ENCODE measurements at places on chromosomes 1 and 21. TPM values are rescaled to one million over a fixed set of nuclear protein-coding genes. Genes with fewer than 3 reads are reported as not detected.

DNA sequence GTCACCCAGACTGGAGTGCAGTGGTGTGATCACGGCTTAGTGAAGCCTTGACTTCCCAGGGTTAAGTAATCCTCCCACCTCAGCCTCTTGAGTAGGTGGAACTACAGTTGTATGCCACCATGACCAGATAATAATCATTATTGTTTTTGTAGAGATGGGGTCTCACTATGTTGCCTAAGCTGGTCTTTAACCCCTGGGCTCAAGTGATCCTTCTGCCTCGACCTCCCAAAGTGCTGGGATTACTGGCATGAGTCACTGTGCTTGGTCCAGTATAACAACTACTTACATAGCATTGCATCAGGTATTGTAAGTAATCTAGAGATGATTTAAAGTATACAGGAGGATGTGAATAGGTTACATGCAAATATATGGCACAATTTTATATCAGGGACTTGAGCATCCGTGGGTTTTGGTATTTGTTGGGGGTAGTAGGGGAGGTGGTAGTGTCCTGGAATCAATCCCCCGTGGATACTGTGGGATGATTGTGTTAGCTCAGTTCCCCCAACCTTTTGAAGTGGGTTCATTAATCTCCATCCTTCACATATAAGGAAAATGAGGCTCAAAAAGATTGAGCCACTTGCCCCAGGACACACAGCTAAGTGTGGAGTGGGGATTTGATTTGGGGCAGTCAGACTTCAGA lies 61.4 kb upstream of the CNIH3 start:
- no peak for DNase-seq

GRCh38 chr21:30164796-30165195 lies 1.8 kb downstream of the CLDN17 start:
- DNase-seq = no peak

- no peak for DNase-seq
These were observed 9.0 kb downstream of the NSL1 start for GRCh38 chr1:212782422-212783154.

GRCh38 chr1:173056365-173056764 lies 5.6 kb upstream of the TNFSF18 start:
- no peak for DNase-seq

DNA sequence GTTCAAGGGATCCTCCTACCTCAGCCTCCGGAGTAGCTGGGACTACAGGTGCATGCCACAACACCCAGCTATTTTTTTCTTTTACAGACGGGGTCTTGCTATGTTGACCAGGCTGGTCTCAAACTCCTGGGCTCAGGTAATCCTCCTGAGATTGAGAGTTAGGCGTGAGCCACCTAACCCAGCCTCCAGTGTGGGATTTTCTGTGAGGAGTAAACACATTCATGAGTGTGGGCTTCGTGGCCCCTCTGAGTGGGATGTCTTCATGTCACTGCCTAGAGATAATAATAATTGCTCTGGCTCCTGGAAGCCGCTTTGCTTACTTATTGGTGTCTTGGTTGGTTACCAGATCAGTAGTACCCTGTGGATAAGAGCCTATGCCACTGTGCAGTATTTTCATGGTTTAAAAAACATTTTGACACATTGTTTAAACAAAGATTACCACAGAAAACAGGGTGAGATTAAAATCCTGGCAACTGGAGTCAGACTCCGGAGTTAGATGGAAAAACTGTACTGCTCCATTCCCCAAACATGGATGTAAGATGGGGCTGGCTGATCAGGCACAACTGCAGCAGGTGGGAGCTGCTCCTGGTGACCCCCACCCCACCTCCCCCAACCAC lies 159.1 kb upstream of the RAB4A start:
- no peak for DNase-seq

DNA sequence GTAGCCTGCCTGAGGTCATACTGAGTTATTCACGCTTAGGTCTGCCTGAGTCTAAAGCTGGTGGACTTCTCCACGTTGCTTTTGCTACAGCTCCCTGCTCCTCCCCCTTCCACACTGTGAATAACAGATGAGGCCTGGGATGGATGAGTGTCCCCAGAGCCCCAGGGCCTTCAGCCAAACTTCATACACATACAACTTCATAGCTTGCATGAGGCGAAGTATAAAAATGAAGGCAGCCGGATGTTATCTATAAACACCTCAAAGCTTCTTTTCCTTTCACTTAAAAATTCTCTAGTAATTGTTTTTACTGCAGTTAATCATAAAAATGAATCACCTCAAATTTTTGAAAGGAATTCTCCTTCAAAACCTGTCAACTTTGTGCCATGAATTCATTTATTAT lies 70.2 kb downstream of the DAB1 start:
- DNase-seq = no peak

DNA sequence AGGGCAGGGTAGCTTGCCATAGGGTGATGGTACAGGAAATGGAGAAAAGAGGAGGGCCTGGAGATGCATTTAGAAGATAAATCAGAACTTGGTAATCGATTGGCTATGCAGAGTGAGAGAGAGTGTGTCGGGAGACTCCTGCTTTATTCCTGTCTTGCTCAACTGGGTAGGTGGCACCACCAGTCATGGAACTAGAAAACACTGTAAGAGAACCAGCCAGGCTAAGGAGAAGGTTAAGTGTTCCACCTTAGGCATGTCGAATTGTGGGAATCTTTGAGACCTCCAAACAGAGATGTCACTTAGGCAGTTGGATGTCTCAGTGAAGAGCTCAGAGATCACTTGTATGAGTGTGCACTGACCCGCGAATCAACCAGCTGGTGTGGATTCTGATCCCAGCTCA lies 28.7 kb upstream of the RD3 start:
- DNase-seq = no peak

GRCh38 chr21:39849014-39849655 lies 18.1 kb upstream of the PCP4 start:
- no peak for DNase-seq

DNA sequence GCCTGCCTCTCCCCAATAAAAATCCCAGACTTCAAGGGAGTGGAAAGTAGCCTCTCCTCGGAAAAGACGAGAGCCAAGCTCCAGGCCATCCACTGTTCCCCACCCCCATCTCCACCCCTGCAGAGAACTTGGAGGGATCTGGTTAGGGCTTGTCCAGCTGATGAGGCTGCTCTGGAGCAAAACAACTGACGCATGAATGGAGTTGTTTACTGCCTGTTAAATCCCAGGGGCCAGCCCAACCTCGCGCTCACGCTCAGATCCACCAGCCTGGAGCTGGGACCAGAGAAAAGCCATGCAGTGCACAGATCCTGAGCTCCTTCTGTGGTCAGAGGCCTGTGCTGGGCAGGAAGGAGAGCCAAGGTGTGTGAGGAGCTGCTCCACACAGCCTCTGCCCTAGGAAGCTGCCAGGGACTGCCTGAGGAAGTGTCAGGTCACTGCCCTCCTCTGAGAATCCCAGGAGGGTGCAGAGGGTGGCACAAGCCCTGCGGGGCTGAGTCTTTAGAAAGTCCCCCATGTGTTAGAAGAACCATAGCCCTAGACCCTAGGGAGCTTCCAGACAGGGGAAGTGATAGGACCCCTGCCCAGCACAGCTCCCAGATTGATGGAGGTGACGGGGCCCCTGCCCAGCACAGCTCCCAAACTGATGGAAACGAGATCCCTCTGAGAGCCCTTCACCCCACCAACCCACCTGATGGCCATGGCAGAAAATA lies 109.0 kb upstream of the IPO9 start:
- peak; percentile 69 for DNase-seq

- no peak for DNase-seq
These were observed 146.1 kb upstream of the DPYD start for GRCh38 chr1:98066911-98067310.

GRCh38 chr1:91345395-91346005 lies 59.1 kb downstream of the HFM1 start:
- no peak for DNase-seq

DNA sequence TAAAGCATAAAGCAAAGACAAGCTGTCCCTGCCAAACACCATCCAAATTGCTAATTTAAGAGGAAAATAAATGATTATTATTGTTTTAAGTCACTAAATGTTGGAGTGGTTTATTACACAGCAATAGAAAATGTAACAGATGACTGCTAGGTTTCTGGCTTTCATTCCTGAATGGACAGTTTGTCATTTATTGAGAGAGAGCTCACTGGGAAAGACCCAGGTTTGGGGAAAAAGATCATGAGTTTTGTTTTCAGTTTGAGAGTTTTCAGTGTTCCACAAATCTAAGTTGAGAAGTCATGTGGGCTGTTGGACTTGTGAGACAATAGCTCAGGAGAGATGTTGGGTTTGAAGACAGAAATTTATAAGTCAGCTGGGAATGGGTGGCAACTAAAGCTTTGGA lies 5.4 kb downstream of the GPA33 start:
- DNase-seq = no peak

DNA sequence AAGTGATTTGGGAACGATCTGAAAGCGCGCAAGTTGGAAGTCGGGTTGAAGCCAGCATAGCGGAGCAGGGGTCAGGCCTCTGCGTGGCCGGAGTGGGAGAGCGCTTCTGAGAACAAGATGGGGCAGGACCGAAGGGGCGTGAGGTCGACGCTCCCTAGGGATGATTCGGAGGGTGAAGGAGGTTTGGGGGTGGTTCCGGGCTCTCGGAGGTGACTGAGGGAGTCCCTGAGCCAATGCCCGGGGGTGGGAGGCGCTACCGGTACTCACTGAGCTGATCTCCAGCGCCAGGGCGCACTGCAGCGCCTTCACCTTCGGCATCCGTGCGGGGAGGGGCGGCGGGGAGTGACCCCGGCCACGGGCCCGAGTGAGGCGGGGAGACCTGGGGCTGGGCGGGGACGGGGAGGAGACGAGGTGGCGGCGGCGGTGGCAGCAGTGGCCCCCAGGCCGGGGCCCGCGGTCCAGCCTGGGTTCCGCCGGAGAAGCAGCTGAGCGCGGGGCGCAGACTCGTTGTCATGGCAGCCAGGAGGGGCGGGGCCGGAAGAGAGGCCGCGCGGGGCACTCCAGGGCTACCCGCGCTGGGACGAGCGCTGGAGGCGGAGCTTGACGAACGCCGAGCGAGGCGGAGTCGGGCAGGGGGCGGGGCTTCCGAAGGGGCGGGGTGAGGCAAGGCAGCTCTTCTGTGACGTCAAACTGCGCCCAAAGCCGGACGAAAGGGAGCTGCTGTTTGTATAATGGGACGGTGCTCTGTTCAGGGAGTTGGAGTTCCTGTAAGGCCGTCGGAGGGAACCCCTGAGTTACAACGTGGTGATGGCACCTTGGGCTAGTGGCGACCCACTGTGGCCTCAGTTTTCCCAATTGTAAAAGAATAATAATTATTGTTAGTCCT lies at the start of gene SPATA6:
Gene SPATA6 (minus strand): TSS at position 514 of the 886 bp plus-strand sequence. CDS start 196 bp downstream, at position 318.
- peak; percentile 98 for DNase-seq

DNA sequence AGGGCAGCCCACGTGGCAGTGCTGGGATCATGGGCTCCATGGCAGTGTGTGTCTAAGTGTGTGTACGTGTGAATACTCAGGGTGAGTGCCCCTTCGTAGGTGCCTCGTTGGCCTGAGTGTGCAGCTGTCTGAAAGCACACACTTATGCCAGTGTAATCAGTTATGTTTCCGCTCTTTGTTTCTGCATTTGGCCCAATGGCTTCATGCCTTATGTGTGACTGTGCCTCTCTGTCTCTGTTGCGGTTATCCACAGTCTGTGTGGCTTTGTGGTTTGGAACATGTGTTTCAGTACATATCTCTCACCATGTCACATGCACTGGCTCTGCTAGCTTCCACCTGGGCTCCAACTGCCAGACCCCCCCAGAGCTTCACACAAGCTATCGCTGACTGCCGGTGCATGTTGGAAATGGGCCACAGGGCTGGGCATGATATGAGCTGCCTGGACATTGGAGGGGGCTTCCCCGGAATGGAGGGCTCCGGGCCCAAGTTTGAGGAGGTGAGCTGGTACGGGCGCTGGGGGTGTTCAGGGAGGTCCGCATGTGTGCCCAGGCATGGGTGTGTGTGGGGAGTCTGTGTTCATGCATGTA lies 70.3 kb upstream of the TINAGL1 start:
- DNase-seq = peak; percentile 28

DNA sequence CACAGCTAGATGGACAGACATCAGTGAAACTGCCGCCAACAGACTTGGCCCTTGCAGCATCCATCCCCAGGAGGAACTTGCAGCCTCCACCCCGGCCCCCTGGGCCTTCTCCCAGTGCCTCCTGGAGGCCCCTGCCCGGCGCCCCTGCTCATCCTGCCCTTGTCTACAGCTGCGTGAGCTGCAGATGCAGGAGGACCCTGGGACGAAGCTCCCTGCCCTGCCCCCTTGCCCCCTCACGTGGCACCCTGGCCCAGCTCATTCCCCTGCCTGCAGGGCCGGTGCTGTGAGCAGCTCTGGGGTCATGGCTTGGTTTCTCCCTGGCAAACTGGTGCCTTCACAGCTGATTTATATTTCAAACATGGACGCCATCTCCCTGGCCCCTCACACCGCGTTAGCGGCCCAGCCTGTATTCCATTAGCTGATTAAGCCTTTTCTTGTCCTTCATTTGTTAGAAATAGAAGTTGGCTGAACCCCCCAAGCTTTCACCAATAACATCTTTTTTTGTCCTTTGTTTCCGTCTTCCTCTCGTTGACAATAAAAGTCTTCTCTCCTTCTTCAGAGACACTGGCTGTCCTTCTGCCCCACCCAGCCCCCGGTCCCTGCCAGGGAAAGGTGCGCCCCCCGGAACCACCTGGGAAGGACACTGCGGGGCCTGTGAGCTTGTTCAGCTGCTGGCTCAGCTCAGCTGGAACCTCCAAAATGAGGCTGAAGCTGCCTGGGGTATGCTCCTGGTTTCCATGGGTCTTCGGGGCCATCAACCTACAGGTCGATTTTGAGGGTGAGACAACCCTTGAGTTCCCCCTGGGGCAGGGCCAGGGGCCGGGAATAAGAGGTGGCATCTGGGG lies 34.0 kb upstream of the SLC19A1 start:
- DNase-seq = peak; percentile 42

GRCh38 chr1:18261891-18262290 lies 154.3 kb downstream of the IGSF21 start:
- no peak for DNase-seq

DNA sequence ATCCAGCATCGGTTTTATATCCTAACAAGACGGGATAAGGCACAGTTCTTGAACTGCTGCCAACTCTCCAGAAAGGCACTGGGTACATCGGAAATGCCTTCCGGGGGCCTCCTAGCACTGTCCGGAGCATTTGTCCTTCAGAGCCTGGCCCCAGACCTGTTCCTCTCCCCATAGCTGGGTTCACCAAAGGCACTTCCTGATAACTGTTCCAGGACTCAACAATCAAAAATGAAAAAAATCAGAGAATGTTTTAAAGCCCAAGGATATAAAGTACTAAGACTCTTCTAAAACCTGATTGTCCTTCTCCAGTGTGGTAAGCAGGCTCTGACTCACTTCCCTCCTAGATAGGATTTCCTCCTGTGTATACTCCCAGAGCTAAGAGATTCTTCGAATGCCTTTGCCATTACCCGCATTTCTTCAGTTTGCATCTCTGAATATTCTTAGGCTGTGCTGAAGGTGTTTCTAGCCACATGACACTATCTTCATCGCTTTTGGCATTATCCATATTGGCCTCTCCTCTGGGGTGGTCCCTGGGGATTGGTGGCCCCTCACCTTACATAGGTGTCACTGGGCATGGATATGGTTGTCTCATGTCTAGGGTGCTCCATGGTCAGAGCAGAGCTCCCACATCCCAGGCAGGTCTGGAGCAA lies 112.9 kb downstream of the ZBTB18 start:
- no peak for DNase-seq

Gene MIXL1
- total RNA-seq = 0.52 TPM

Gene TMEM63A
- total RNA-seq = 191 TPM

Gene CHIA
- not detected for total RNA-seq

Gene TMOD4
- total RNA-seq = 2.0 TPM

Gene DTL
- total RNA-seq = 1.6 TPM

Gene BGLAP
- total RNA-seq = 2.2 TPM

Gene ZNF678
- total RNA-seq = 14.0 TPM

Gene ZNF648
- total RNA-seq = 0.23 TPM

Gene NHLH1
- total RNA-seq = not detected

Gene ZBTB8A
- 10.5 TPM for total RNA-seq

Gene ANGPTL7
- total RNA-seq = 1.4 TPM

Gene SLC9C2
- not detected for total RNA-seq

Gene KRTAP11-1
- total RNA-seq = not detected

Gene VWA1
- 83.3 TPM for total RNA-seq

Data from ureter (tissue), 1 donor.